ENCODE measurements at places on chromosomes 5 and 9. TPM values are rescaled to one million over a fixed set of nuclear protein-coding genes. Genes with fewer than 3 reads are reported as not detected.

The PCDHGC4 gene
- total RNA-seq, result 5.2 TPM

The PDGFRB gene
- total RNA-seq, result 100 TPM

The PCDHA9 gene
- total RNA-seq, result 4.0 TPM

The SLC31A2 gene
- total RNA-seq, result 8.5 TPM

The ZDHHC11B gene
- total RNA-seq, result 0.74 TPM

- DNase-seq, result peak; percentile 82
Observed at GRCh38 chr9:128361986-128362646, 9.1 kb upstream of the URM1 start.

- DNase-seq, result no peak
Observed at GRCh38 chr9:33611358-33611757, 87.3 kb downstream of the ANKRD18B start.

DNA sequence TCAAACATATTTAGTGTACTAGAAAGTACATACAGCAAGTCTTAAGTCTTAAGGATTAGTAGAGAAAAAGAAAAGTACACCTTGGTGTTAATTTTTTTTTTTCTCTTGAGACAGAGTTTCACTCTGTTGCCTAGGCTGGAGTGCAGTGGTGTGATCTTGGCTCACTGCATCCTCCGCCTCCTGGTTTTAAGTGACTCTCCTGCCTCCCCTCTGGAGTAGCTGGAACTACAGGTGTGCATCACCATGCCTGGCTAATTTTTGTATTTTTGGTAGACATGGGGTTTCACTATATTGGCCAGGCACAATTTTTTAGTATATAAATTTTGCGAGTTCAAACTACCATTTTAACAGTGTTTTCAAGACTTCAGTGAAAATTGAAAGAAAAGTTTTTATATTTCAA, 1941.1 kb upstream of the CDH6 start:
- DNase-seq, result no peak

DNA sequence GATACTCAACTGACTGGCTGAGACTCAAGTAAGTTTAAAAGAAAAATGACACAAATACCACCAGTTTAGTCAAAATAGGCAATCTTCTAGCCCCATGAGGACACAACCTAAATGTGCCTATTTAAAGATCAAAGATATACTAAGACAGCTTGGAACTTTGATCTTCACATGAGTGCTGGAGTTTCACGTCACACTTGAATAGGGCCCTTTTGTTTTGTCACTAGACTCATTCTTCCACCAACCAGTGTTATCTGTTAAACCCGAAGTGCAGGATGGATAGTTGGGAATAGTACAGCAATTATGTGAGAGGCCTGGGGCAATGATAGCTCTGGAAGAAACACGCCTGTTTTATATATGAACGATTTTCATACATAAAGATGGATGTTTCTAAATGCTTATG, 792.8 kb upstream of the NUDT12 start:
- no peak for DNase-seq

GRCh38 chr9:89579741-89580385, 24.9 kb upstream of the GADD45G start:
- no peak for DNase-seq

GRCh38 chr5:145848854-145849253, 13.7 kb upstream of the PRELID2 start:
- DNase-seq, result no peak

- DNase-seq, result no peak
Observed at GRCh38 chr5:52987711-52988331, 1.3 kb upstream of the ITGA2 start.

GRCh38 chr5:33995865-33996264, 11.4 kb upstream of the SLC45A2 start:
- no peak for DNase-seq

DNA sequence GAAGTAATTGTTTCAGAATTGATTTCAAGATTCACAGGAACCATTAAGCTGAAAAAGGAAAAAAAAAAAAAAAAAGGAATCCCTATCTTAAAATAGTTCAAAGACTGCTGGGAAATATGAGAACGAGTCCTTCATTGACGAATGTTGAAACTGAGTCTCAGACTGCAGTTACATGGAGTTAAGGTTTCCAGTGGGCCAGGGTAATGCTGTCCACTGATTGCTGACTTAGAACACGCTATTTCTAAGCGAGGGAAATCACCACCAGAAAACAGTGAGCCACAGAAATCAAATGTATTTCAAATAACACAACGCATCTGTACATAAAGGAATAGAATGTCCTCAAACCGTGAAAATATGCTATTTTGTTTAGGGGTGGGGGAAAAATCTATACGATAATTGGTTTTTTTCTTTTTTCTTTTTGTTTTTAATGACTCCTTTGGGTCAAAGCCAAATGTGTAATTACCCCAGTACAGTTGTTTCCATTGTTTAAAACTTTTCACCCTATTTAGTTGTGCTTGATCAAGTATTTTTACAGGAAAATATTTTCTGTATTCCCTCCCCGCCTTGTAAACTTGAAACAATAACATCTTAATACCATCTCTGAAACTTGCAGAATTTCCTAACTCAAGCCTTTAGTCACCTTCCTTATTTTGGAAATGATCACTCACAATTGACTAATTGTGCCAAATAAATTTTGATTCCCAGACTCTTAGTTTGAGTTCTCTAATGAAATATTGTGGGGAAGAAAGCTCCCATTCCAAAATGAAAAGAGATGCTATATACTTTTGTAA, 208.3 kb downstream of the MCTP1 start:
- no peak for DNase-seq

DNA sequence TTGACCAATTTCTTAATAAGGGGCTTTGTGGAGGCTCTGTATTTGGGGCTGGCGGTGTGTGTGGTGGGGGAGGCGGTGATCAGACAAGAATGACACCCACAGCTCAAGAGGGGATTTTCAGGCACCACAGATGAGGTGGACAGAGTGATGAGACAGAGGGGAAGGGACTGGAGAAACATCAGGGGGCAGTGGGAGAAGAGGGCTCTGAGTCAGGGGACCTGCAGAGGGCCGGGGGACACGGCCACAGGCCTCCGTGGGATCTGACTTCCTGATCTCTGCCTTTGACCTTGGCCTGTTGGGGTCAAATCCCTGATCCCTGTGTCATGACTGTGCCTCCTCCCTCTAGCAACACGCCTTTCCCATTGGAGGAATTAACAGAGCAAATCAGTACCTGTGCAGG, 197.7 kb downstream of the C9orf50 start:
- no peak for DNase-seq

DNA sequence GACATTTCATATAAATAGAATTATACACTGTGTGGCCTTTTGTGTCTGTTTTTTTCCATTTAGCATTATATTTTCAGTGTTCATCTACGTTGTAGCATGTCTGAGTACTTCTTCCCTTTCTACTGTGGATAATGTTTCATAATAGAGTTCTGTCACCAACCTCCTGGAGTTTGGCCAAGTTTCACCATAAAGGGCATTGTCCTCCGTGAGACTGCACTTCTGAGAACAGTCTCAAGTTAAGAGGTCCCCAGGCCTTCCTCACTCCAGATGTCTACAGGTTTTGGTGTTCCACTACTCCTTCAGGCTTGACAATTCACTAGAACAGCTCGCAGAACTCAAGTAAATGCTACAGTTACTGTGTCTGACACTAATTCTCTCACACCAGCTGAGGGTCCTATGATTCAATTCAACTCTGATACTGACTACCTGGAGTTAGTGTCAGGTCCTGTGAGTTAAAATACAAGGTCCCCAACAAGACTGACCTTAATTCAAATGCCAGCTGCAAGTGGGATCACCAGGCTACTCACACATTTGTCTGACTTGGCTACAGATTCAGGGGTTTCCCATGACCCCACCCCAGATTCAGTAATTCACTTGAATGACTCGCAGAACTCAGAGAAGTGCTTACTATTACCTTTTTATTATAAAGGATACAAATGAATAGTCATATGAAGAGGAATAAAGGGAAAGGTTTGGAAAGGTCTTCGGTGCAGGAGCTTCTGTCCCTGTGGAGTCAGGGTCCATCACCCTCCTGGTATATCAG, 31.1 kb downstream of the SLC35A4 start:
- no peak for DNase-seq

DNA sequence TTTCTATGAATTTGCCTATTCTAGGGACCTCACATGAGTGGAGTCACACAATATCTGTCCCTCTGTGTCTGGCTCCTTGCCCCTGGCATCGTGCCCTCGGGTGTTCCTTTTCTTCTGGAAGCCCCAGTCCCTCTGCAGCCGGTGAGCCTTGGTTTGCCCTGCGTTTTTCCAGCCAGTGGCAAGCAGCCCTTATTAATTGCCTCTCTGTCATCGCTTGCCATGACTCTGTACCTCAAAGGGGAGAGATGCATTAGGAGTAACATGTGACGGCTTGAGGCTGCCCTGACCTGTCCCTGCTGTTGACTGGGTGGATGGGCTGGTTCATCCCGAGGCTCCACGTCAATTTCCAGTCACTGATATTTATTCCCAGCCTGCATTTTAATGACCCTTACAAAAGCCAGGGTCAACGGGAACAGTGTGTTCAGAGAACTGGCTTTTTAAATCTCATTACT, 87.3 kb downstream of the CFAP90 start:
- no peak for DNase-seq

- DNase-seq, result no peak
Observed at GRCh38 chr5:112682621-112683061, 55.0 kb upstream of the APC start.

- DNase-seq, result no peak
Observed at GRCh38 chr5:115661101-115661500, 35.3 kb upstream of the TMED7 start.

DNA sequence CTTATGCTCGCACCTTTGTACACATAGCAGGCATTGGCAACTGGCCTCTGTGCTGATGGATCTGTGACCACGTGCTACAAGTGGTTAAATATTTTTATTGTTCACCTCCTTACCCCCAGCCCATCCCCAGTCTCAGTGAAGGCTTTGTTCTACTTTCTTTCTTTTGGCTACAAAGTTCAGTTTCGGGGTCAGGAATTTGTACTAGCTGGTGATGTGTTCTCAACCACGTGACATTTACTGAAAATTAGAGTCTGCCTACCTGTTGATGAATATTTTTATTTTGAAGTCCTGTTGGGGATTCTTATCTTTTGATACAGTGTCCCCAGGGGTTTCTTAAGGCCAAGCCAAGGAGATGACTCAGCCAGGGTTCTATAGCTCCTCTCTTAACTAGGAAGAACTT, 47.8 kb downstream of the C9orf57 start:
- no peak for DNase-seq

DNA sequence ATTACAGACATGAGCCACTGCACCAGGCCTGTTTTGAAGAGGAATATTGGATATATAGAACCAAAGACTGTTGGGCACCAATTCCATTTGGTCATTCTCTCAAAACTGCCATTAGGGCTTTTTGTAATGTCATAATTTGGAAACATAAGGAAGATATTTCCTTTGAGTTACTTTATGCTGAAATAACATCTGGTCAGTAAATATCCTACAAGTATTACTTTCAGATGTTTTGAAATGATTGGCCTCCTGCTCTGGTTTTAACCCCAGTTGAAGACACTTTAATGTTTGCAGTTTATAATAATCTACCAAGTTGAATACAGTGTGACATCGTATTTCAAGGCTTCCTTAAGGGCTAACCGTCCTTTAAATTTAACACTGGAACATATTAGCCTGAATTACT, 33.6 kb downstream of the LRRTM2 start:
- DNase-seq, result no peak

DNA sequence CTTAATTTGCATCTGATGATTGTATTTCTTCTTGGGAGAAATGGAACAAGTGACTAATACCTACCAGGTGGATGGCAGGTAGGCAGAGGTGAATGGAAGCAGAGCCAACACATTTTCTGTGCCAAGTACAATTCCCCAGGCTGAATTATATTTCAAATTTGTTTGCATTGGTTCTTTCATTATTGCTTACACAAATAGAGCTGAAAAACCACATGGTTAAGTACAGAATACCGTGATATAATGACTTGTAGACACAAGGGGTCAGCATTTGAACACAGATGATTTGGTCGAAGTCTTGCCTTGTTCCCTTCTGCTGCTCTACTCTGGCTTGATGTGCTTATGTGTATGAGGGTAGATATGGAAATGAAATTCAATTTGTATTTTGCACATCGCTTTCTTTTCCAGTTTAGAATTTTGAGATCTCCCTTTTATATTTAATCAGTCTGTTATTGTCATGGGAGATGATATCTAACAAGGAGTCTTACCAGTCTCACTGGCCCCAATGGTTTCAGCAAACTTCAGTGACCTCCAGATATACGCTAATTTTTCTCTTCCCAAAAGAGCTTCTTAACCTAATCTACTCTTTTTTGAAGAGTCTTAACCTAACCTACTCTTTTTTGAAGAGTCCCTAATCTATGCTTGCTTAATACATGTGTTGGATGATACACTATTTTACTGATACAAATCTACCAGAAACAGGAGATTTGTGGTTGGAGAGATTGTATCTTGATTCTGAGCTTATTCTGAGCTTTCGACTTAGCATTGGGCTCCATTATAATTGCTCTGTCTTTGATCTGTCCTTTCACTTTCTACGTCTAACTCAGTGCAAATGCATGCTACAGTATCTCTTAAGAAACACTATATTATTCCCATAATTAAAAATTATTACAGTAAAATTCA, 88.1 kb downstream of the PCSK1 start:
- DNase-seq, result no peak

DNA sequence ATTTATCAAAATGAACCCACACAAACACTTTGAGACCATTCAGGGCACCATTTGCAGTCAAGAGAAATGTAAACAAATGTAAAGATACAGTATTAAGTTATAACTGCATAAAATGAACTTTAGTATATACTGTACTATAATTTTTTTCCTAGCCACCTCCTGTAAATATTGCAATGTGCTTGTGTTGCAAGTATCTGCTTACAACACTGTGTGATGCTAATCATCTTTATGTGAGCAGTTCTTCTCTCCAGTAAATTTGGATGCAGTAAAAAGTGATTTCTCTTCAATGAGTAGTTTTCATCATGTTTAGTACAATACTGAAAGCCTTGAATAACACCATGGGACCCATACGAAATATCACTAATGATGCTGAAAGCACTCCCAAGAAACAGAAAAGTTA, 9.4 kb downstream of the G3BP1 start:
- no peak for DNase-seq

GRCh38 chr5:75381456-75381855, 44.4 kb downstream of the HMGCR start:
- no peak for DNase-seq

- no peak for DNase-seq
Observed at GRCh38 chr5:40995801-40996586, 75.1 kb downstream of the MROH2B start.

DNA sequence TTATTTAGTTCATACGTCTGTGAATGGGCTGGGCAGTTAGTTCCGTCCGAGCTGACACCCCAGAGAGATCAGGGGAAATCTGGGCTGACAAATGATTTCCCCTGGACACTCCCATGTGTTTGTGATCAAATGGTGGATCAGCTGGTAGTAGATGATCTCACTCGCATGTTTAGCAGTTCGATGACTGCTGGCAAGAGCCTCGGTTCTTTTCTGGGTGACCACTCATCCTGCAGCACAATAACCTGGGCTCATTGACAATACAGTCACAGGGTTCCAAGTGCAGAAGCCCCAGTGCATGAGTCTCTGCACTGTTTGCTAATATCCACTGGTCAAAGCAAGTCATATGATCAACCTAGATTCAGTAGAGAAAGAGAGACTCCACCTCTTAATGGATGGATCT, 155.9 kb downstream of the NR2F1-AS1 start:
- no peak for DNase-seq

All from mesothelial cell of epicardium (in vitro differentiated cells).